SW 1271 (cell line): ENCODE measurements at places on chromosomes 12 and 14.
A peak's percentile ranks its signal among the peaks of the same experiment; 100 is the strongest.

DNA sequence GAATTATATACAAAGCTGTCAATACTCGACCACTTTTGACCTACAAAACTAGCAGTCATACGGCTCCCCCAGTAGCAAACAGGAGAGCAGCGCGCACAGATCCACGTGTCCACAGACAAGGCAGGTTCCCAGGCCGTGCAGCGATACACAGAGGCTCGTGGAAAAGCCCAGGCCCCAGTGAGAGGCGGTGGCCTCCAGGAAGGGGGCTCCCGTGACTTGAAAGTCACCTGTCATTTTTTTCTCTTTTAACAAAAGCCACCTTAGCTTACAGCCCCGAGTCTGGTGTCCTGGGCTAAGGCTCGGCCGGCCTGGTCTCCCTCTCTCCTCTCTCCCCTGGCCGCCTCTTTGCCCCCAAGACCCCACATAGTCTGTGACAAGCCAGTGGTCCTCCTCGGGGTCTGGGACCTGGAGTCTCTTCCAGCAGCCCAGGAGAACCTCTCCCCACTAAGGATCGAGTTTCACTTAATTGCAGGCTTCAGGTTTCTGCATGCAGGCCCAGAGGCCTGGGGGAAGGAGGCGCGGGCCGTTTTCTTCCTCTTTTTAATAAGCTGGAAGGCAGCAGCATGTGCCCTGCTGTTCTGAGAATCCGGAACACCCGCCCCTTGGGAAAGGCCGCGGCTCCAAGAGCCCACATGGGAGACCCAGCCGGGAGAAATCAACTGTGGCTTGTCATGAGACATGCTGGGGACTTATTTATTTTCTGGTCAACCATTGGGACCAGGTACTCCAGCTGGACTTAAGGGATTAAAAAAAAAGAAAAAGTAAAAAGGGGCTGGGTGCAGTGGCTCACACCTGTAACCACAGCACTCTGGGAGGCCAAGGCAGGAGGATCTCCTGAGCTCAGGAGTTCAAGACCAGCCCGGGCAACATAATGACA lies 15.9 kb downstream of the NCOR2 start:
- no peak for DNase-seq

DNA sequence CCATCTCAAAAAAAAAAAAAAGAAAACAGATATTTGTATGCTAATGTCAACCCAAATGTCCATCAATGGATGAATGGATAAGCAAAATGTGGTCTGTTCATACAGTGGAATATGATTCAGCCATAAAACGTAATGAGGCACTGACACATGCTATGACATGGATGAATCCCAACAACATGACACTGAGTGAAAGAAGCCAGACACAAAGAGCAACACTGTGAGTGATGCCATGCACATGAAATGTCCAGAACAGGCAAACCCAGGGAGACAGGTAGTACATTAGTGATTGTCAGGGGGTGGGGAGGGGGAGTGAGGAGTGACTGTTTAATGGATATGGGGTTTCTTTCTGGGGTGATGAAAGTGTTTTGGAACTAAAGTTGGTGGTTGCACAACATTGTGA lies 50.2 kb downstream of the ARL6IP4 start:
- DNase-seq = no peak

GRCh38 chr12:10959804-10960203 lies 20.7 kb upstream of the TAS2R14 start:
- DNase-seq = no peak

DNA sequence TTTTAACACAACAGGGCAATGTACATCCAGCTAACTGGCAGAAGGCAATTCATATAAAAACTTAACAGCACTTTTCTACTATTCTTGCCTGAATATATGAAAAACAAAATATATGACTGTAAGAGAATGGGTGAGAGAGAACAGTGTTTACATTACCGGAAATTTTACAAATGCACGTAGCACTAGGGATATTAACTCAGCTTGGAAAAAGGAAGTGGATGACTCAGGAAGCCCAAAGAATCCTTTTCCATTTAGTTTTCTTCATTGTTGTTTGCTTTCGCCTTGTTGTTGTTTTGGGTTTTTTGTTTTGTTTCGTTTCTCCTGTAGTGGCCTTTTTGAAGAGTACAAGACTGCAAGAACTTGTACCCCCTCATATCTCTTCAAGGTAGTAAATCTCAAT lies 295.5 kb downstream of the EGLN3 start:
- DNase-seq = no peak

DNA sequence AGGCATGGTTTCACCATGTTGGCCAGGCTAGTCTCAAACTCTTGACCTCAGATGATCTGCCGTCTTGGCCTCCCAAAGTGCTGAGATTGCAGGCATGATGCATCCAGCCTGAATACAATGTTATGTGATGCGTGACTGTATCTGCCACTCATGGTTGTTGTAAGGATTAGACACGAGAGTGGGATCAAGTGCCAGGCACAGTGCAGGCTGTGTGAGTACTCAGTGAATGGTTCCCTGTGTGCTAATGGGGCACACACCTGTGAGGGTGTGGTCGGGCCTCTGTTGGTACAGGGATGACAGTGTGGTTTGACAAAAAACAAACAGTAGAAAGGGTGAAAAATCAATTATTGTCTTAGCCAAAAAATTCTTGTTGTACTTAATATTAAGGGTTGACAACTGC lies 61.8 kb downstream of the TECPR2 start:
- DNase-seq = no peak

DNA sequence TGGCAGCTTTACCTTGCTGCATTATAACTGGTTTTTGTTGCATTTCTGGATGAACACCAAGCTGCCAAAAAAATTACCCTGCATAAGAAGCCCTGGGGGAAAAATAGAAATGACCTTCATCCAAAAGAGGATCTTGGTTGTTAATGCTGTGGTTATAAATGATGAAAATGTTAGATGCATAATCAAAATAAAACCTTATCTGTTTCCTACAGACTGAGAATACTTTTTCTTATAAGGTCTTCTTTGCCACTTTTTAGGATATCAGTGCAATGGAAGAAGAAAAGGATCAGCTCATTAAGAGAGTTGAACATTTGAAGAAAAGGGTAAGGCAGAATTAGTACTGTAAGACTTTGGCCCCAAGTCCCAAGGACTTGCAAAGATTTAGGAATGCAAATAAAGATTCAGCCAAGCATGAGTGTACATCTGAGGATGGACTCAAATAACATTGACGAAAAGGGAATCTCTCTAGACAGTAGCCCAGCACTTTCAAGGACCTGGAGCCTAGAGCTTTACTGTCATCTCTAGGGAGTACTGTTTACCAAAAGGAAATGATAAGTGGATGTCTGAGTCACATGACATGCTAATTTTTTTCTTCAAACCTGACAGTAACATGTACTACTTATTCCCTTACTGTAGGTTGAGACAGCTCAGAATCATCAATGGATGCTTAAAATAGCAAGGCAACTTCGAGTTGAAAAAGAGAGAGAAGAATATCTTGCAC lies 10.7 kb downstream of the IFT81 start:
- no peak for DNase-seq

GRCh38 chr12:79707830-79708229 lies 17.1 kb upstream of the PAWR start:
- DNase-seq = no peak

DNA sequence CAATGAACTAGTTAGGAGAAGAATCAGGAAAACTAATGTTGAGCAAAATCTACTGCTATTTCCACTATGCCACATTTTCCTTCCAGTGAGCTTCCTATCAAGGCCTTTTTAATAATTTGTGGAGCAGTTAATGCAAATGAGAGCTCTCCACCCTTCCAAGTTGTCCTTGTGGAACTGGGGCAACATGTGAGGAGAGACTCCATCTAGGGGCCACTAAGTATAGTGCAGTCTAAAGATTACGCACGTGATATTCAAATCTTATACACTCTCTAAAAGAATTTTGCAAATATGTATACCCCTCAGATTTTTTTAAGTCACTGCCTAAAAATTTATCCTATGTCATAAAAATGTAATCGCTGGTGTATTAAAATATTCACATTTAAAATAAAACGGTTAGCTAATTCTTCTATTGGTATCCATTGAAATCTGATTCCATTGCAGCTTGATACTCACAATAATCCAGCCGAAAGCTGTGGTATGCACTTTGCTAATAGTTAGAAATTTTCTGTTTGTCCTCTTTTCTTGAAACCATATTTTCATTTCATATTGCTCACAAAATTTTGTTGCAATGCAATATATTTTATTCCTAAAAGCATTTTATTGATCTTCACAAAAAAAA lies 100.1 kb downstream of the PAH start:
- DNase-seq = peak; percentile 36

DNA sequence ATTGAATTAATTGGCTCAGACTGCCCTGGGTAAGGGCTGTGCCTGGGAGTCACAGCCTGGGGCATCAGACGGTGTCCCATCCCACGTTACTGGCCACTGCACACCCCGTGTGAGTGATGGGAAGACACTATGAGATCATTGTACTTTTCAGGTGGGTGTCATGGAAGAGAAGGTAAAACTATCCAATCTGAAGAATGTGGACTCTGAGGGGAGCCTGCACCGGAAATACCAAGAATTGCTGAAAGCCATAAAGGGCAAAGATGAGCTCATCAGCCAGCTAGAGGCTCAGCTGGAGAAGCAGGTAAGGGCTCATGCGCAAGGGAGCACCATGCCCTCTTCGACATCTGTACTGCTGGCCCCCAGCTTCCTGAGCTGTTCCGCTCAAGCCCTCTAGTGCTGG lies 24.0 kb downstream of the PLEKHH1 start:
- DNase-seq = peak; percentile 24

DNA sequence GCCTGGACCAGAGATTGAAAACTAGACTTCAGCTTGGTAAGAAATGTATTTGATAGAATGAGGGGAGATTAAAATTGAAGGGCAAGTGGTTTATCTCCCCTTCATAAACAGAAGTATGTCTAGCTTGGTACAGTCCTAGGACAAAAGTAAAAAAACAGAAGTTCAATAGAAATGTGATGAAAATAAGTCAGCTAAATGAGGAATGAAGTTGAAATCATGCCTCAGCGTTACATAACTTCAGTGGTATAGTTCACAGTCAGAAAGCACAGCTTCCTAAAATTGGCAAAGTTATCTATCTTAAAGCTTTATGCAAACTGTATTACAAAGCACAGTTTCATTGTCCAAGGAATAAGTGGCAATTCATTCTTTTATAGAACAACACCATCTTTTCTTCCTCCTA lies 90.2 kb upstream of the SYT10 start:
- DNase-seq = no peak

DNA sequence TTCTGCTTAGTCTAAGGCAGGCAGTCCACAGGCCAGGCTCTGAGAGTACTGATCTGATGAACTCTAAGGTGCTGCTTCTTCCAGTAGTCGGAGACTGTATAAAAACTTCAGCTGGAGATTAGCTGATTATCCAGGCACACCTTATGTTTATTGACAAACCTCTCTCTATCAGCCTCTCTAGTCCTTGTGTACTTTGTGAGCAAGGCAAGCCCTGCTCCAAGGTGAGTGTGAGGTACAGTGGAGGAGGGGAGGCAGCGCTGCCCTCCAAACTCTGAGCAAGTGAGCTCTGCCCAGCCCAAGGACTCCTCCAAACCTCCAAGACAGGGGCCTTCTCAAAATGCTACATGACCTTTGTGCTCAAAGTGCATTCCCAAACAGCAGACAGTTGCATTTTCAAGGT lies 95.9 kb upstream of the CDKN3 start:
- DNase-seq = no peak

DNA sequence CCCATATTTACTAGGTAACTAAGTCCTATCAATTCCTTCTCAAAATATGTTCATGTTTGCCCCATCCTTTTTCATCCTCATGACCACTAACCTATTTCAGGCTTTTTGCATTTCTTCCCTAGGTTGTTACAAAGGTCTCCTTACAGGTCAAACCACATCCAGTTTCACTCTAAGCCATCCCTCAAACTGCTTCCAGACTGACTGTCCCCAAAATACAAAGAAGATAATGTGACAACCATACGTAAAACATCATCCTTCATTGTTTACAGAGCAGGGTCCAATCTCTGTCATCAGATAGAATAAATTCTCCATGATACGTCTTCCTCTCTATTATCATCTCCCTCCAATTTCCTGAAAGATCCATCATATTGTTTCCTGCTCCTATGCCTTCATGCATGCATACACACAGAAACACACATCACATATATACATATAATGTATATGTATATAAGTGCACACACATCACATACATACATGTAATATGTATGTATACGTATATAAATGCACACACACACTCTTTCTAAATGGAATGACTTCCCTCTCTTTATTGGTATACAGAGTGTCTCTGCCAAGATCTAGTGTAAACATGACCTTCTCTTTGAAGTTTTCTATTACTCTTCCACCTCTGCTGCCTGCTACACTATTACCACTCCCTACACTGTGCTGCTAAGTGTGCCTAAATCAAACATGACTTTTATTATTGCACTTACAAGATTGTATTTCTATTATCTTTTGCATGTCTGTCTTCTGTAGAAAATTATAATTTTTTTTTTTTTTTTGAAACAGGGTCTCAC lies 30.7 kb upstream of the EPS8 start:
- no peak for DNase-seq

DNA sequence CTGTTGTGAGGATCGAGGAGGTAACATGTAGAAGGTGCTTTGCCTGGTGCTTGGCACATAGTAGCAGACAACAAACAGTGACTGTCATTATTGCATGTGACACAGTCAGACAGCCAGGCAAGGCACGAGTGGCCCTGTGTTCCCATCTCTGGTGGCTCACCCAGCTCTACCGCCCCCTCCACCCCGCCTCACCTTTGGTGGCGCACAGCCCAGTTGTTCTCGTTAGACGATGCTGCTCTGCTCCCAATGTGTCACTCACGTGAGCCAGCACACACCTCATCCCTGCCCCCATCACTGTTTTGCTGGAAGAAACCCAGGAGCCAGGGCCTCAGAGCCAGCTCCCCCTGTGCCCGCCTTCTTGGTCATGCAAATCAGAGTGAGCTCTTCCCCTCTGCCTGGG lies 113.3 kb downstream of the CALM1 start:
- DNase-seq = no peak

GRCh38 chr12:12726555-12727093 lies 9.5 kb downstream of the CDKN1B start:
- DNase-seq = peak; percentile 77

- DNase-seq = no peak
These were observed 52.4 kb downstream of the LMNTD1 start for GRCh38 chr12:25500651-25501050.

- DNase-seq = no peak
These were observed 59.9 kb downstream of the PKP2 start for GRCh38 chr12:32836710-32837109.

- no peak for DNase-seq
These were observed 32.8 kb downstream of the NRXN3 start for GRCh38 chr14:78202976-78203375.
